ENCODE measurements at places on chromosomes 7 and 10.

DNA sequence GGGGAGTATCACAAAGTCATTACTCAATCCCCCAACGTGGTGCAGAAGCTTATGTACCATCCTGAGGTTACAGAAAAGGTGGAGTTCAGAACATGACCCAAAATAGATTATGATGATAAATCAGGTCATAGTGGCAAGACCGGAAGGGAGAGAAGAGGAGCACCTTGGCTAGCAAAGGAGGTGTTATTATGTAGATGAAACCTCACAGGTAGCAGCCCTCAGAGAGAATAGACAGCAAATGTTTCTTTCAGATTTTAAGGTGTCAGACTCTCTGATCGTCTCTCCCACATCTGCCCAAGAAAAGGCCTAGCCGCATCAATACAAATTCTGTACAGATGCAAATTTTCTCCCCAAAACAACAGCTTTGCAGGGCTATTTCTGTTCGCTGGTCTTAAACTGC, 88.3 kb upstream of the SEMA3D start:
- no peak for DNase-seq

DNA sequence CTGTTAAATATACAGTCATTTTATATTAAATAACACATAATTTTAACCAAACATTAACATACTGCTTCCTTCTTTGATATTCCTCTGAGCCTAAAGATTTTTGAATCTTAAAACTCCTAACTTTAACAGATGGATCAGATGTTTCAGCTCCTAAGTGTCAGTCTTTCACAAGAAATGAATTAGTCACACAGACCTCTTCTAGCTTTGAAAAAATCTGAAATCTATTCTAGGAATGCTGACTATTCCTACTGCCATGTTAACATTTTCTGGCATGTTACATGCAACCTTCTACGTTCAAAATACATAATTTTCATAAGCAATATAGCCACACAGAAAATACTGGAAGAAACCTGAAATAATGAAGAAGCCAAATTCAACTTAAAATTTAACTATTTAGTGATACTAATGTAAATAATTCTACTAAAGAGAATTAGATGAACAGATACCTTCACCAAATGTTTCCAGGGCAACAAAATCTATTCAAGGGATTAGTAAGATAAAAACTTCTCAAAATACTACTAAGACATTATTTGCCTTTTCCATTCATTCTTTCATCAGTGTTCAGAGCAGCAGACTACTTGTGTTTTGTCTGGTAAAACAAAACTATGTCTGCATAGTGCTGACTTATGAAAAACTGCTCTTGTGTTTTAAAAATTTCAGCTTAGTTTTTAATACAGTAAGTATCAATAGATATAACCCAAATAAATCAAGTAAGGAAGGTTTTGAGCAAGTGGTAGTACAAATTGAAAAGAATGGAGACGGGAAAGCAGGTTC, 9.2 kb downstream of the JMJD1C start:
- peak; percentile 77 for DNase-seq

DNA sequence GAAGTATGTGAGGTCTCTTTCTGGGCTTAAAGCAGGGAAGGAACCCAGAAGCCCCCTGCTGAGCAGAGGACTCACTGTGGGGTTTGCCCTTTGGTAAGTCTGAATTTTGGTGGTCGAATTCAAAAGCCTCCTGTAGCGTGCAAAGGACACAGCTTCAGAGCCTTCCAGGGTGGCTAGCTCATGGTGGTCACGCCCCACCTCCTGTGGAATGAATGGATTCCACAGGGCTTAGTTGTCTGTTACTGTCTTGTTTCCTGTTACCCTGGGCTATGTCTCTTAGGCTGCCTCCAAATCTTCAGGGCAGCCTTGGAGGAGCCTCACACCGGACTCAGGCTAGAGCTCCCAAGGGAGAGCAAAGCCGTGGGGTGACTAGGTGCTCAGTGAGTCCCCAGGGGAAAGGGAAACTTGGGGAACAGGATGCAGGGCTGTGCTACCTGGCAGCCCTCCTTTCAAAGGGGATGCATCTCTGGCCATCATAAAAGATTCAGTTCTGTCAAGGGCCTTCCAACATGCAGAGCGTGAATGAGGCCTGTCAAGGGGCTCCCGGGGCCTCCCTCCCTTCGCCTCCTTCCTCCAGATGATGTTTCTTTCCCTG, 211.7 kb downstream of the CCSER2 start:
- DNase-seq = peak; percentile 75

DNA sequence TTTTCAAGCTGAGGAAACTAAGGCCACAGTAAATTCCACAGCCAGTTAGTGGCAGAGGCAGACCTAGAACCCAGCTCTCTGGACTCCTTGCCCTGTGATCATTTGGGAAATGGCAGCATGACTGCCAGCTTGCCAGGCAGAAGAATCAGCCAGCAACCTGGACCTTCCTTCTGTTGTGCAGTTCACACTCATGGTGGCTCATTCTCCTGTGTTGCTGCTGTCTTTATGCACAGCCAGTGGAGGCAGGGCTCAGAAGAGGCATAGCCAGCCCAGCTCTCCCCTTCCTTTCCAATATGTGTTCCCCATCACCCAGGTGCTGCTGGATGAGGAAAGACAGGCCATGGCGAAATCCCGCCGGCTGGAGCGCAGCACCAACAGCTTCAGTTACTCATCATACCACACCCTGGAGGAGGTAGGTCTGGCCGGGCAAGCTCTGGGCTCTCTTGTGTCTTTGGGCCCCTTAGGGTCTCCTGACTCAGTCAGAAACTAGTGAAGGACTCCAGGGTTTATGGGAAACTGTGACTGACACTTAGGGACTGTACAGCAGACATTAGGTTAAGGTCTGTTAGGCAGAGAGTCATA, 14.8 kb downstream of the CPA5 start:
- no peak for DNase-seq

- DNase-seq = no peak
Measured at GRCh38 chr10:20489961-20490360, 407.1 kb downstream of the NEBL start.

DNA sequence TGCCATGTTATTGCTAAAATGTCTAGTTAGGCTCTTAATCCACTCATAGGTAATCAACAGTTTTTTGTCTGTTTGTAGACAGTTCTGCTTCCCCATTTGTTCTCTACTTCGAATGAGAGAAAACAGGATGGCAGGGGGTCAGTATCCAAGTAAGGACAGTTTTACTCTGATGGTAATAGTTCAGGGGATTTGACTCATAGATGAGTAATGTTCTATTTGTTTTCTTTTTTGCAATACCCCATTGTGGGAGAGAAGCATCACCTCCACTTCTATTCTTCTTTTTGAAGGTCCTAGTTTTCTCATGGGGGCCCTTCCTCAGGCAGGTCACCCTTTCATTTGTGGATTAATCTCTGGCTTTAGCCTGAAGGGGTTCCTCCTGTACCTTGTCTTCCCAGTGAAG, 13.9 kb downstream of the PCLO start:
- DNase-seq = peak; percentile 1

DNA sequence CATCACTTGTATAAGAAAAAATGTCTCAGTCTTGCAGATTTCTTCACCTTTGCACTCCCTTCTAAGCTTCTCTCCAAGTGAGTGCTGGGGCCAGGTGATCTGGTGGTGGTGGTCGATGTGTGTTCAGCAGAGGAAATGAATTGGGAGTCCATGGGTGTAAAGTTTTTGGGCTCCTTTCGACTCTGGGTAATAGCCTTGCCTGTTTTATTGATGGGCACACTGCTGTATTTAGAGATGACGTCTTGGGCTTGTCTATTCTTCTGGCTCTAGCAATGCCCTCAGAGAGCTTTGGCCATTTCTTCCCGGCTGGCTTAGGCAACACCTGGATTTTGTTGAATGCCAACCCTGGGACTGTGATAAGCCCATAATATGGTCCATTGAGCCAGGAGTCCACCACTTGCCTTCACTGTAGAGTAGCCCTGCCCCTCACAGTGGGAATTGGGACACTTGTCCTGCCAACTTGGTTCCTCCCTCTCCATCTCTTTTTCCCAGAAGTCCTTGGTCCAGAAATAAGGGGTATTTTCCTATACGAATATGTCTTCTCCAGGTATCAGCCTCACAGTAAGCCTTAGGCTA, 11.7 kb downstream of the PNLIP start:
- DNase-seq = no peak

- peak; percentile 8 for DNase-seq
Measured at GRCh38 chr7:83365746-83366145, 203.1 kb upstream of the PCLO start.

- DNase-seq = no peak
Measured at GRCh38 chr10:13773043-13773442, 186.3 kb downstream of the PRPF18 start.

DNA sequence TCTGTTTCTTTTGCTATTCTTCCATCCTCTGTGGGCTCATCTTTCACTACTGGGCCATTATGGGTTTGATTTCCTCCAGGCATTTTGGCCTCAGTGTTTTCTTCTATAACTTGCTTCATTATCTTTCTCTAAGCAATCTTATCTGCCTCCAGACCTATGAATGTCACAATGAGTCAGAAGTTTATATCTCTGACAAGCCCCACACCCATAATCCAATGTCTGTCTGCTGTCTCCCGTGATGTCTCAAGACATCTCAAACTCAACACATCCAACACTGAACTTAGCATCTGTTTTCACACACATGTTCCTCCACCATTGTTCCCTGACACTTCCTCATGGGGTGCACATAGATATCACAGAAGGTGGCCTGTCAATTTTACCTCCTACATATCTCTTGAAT, 46.7 kb upstream of the RHOBTB1 start:
- no peak for DNase-seq

- DNase-seq = peak; percentile 74
Measured at GRCh38 chr7:152464312-152465118, 28.7 kb upstream of the KMT2C start.

DNA sequence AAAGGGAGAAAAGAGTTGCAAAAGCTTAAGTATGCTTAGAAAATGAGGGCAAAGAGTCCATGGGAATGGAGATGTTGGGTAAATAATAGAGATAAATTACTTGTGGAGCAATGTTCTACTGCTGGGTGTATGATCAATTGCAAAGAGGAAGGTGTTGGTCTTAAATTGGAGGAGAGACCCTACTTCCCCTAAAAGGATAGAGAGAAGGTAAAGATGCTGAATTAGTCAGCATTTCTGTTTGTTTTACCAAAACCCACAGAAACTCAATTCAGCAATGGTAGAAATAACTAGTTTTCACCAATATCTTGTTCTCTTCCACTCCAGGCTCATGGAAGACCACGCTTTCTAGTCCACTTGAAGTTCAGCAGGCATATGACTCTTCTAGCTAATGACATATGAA, 32.1 kb downstream of the ASB4 start:
- no peak for DNase-seq

DNA sequence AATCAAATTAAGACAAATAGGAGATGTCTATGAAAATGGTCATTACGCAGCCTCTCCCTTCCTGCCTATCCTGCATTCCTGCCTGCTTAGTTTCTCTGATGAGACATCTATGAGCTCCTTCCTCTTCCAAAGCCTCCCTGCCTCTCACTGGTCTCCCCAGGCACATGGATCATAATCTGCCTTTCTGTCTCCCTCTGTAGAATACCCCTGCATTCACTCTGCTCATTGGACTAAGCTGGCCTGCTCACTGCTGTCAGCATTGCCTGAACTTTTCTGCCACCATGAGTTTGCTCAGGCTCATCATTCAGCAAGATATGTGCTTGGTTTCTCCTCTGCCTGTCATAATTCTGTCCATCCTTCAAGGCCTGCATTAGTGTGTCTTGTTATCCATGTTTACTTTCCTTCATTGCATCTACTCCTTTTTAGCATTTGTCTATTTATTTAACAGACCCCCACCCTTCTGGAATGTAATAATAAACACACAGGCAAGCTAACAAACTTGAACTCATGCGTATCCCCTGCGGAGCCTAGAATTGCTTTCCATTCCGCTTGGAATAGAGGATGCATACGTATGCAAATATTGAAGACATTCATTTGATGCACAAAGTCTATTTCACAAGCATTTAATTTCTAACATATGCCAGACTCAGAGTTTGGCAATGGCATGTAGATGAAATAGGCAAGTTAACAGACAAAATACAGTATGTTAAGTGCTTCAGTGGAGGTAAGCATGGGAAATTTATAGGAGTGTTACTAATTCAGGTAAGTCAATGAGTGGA, 88.3 kb downstream of the PTPRZ1 start:
- peak; percentile 78 for DNase-seq

DNA sequence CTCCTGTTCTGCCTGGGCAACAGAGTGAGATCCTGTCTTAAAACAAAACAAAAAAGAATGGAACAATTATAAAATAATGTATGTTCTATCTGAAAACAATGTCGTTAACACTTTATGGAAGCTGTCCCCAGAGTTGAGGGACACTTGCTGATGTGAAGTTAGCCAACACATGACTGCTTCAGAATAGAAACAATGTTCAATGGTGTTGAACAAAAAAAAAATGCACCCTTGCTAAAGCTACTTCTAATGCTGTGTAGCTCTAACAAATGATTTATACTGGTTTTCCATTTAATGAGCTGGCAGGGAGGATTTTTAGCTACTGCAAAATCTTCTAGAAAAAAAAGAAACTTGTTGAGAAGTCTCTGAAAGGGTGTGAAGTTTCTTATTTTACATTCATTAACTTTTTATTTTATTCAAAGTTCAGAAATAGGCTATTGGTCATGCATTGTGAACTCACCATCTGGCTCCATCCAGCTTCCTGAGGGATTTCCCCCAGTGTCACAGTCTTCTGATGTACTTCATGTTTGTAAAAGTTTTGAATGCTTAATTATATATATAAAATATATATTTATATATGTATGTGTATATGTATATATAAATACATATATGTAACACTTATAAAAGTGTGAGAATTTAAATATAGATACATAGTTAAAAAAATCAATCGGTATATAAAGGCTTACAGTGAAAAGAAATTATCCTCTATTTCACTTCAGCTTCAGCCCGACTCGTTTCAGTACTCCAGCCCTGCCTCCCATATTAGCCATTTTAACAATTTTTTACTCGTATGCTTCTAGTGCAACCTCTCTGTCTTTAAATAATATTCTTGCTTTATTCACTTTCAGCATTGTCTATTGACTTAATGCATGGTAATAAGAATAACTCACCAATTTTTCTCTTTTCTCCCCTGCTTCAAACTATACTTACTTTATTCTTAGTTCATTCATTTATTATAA, 35.0 kb downstream of the HDAC9 start:
- no peak for DNase-seq

GRCh38 chr7:17239683-17240521, 58.5 kb upstream of the AHR start:
- DNase-seq = peak; percentile 85

- no peak for DNase-seq
Measured at GRCh38 chr10:89235073-89235798, 16.3 kb downstream of the LIPA start.

DNA sequence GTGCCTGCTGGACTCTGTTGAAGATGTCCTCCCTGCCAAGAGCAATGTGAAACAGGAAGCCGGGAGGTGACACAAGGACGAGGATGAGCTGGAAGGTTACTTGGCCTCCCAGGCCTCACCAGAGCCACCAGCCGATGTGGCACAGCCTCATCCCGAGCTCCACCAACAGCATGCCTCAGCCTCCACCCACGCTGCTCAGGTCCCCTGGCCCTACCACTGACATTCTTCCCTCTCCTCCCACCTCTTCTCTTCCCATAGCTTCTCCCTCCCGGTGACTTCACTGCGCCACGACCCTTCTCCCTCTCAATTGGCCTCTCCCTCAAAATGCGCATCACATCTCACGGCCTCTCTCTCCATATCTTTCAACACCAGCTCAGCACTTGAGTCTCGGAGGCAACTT, 249.9 kb downstream of the SKAP2 start:
- no peak for DNase-seq
